ENCODE measurements at places on chromosomes 11 and 22.

GRCh38 chr11:97502201-97502600 lies 1112.4 kb downstream of the JRKL start:
- DNase-seq, result no peak

DNA sequence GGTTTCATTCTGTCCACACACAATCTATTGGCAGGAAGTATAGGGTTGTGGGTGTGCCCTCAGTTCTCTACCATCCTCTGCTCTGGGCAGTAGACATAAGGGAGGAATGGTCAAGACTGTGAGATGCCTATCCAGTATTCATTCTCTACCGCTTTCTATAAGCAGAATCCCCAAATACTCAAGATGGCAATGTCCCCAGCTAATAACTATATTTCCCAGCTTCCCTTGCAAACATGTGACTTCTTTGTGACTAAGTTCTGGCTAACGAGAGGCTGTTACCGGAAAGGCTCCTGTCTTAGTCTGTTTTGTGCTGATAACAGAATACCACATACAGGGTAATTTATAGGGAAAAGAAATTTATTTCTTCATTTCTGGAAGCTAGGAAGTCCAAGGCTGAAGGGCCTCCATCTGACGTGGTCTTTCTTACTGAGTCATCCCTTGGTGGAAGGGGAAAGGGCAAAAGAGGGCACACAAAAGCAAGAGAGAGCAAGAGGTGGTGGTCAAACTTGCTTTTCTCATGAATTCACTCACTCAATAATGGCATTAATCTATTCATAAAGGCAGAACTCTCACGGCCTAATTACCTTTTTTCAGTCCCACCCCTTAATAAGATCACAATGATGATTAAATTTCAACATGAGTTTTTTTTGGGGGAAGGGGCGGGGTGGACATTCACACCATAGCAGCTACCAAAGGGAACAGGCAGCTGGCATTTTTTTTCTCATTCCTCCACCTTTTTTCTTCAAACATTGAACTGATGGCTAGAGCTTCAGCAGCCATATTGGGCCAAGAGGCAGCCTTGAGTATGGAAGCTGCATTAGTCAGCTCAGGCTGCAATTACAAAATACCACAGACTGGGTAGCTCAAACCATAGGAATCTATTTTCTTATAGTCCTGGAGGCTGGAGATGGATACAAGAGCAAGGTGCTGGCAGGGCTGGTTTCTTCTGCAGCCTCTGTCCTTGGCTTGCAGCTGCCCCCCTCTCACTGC lies 109.7 kb upstream of the OR9Q1 start:
- DNase-seq, result no peak

DNA sequence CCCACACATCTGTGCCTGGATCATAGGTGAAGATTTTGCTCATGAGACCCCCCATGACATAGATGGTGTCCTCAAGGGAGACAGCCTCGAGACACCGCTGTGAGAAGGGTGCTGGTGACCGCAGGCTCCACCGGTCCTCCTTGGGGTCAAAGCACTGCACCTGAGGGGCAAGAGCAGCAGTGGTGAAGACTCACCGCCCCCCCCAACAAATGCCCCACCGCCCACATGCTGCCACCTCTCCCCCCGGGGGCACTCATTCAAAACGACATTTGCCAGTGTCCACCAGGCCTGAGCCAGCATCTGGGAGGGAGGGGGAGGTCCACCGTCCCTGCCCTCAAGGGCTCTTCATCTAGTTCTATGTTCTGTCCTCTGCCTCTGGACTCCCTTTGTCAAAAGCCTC lies 9.3 kb downstream of the KLHL35 start:
- DNase-seq, result no peak

- DNase-seq, result no peak
Observed at GRCh38 chr11:132804258-132804657, 728.0 kb downstream of the OPCML start.

- DNase-seq, result no peak
Observed at GRCh38 chr22:37218399-37218770, 6.1 kb upstream of the SSTR3 start.

- no peak for DNase-seq
Observed at GRCh38 chr11:115784796-115785521, 280.7 kb upstream of the CADM1 start.

DNA sequence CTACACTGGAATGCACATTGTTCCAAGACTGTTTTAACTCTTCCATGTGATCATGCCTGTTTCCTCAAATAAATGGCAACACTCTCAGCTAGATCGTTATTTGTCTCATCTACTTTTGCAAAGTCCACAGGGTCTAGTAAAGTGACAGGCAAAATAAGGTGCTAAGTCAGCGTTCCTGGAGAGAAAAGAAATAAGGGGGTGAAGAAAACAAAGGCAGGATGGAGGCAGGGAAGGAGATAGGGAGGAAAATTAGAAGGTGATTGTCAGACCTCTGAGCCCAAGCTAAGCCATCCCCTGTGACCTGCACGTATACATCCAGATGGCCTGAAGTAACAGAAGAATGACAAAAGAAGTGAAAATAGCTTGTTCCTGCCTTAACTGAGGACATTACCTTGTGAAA lies 132.1 kb downstream of the RAB38 start:
- no peak for DNase-seq

- no peak for DNase-seq
Observed at GRCh38 chr22:31841078-31841827, 87.4 kb downstream of the DEPDC5 start.

All from activated naive CD4-positive, alpha-beta T cell treated with Interleukin-2 at 50 U/mL for 16 hours (primary cell).